A673 (cell line): ENCODE measurements at places on chromosomes 16 and 17. TPM values are rescaled to one million over a fixed set of nuclear protein-coding genes. Genes with fewer than 3 reads are reported as not detected.

The TNRC6A gene
- 88.5 and 90.8 TPM in 2 replicates for total RNA-seq

DNA sequence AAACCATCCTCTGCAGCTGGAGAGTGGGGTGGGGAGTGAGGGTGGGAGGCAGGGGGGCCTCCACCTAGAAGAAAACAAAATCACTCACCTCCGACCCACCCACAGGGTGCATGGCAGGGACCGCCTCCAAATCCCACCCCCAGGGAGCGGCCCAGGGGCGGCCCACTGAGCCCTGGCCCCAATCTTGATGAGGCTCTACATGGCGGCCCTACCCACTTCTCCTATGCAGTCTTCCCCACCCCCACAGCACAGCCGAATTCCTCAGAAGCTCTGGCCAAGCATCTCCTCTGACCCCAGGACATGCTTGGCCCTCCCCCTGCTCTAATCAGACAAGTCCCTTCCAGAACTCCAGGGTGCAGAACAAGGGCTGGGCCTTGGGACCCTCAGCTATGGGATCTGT lies 18.2 kb upstream of the FASN start:
- H3K4me3 ChIP-seq, result no peak overlapping the region
- DNase-seq, result no peak
- H3K4me1 ChIP-seq, result no peaks in the 10 kb centered on the region
- H3K27ac ChIP-seq, result no peak overlapping the region
- H3K36me3 ChIP-seq, result no peaks in the 10 kb centered on the region

The UTS2R gene
- 0.52 and 0.58 TPM in 2 replicates for total RNA-seq

- no peaks in the 10 kb centered on the region for H3K27me3 ChIP-seq
- no peaks in the 10 kb centered on the region for H3K4me1 ChIP-seq
- no peak for DNase-seq
- H3K36me3 ChIP-seq, result no peaks in the 10 kb centered on the region
- H3K4me3 ChIP-seq, result no peak overlapping the region
These were observed 211.5 kb upstream of the AXIN2 start for GRCh38 chr17:65772989-65773388.

- peak; percentile 44 for DNase-seq
- no peak overlapping the region for H3K4me3 ChIP-seq
- H3K4me1 ChIP-seq, result peaks cover 13% of the 10 kb centered on the region
- no peaks in the 10 kb centered on the region for H3K27me3 ChIP-seq
- H3K36me3 ChIP-seq, result no peaks in the 10 kb centered on the region
- H3K27ac ChIP-seq, result peak overlapping the region; percentile 10
These were observed 49.6 kb upstream of the PLCG2 start for GRCh38 chr16:81729451-81729850.

DNA sequence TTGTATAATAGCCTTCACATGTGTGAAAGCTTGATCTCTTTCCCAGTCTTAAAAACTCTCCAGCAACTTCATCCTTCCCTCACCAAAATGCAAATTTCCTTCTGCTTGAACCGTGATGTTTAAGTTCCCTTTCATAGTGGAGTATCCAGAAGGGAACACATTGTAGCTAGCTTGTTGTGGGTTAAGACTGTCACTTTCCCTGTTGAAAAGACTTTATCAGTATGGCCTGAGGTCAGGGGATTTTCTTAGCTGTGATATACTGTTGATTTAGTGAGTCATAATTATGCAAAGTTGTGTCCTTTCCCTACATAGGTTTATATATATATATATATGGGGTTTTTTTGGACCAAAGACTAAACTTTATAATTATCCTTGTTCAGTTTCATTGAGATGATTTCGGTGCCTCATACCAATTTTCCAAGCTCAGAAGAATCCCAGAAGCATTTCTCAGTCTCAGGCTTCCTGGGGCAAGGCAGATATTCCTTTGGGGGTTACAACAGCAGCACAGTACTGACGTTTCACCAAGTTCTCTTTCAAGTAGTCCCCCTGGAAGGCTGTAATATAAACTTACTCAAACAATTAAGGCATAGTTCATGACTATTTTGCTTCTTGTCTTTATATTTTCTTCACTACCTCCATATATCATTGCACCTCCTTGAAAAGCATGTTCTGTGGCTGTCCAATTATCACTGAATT lies 35.7 kb downstream of the ESRP2 start:
- H3K4me1 ChIP-seq, result no peaks in the 10 kb centered on the region
- no peaks in the 10 kb centered on the region for H3K36me3 ChIP-seq
- no peak overlapping the region for H3K4me3 ChIP-seq
- no peak for DNase-seq
- no peaks in the 10 kb centered on the region for H3K27me3 ChIP-seq

The METRNL gene
- 16.5 and 18.1 TPM in 2 replicates for total RNA-seq
